ENCODE measurements at places on chromosomes 7 and 10. TPM values are rescaled to one million over a fixed set of nuclear protein-coding genes. Genes with fewer than 3 reads are reported as not detected.

Gene MRLN
- not detected for total RNA-seq

Gene FBXL13
- total RNA-seq: 6.6 TPM

Gene SAP25
- 28.0 TPM for total RNA-seq

Gene CYP3A7
- not detected for total RNA-seq

Gene WNT8B
- total RNA-seq: not detected

Gene FZD1
- 4.3 TPM for total RNA-seq

Gene IGF2BP3
- 2.5 TPM for total RNA-seq

Gene DNAJB12
- 43.3 TPM for total RNA-seq

Gene STAMBPL1
- total RNA-seq: 40.7 TPM

Gene MYL7
- not detected for total RNA-seq

Gene HOXA9
- total RNA-seq: 0.94 TPM

Gene DAGLB
- 25.3 TPM for total RNA-seq

Gene GJD4
- total RNA-seq: not detected
